ENCODE measurements at places on chromosomes 6 and 20.

DNA sequence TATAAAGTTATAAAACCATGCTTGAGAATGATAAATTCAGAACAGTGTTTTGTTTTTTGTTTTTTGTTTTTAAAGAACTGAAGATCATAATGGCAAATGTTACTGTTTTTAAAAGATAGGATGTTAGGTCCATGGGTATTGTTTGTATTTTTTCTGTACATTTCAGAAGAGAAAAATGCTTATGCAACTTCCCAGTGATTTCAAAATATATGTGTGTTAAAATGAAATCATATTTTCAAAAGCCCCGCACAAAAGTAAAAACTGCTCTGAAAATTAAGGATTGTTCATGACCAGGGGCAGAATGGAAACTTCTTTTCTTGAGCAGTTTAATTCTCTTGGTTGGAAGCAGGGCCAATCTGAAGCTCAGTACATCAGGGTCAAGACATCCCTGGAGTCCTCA is 109.2 kb upstream of the SIRPG start:
- DNase-seq = no peak

DNA sequence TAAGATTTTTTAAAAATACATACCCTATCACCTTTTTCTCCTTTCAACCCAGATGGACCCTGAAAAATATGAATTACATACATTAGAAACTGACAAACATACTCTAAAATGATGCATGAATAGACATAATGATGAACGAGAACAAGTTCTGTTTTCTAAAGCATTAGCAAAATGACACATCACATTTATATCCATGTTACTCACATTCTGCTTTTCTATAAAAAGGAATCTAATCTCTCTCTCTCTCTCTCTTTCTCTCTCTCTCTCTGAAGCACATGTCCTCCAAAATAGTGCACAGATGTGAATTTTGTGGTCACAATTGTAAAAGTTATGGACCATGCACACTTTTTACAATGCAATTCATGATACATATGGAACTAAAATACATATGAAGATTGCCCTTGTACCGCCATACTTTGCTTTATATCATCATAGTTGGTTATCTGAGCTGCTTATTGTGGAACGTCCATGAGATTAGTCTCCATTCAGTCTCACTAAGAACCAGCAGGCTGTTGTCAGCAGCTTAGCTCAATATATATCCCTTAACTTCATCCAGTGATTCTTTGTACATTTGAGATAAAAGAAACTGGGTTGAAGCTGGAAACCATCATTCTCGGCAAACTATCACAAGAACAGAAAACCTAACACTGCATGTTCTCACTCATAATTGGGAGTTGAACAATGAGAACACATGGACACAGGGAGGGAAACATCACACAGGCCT is 114.2 kb downstream of the COL12A1 start:
- no peak for DNase-seq

- no peak for DNase-seq
These were observed 19.8 kb upstream of the CDC5L start for GRCh38 chr6:44367681-44368080.

DNA sequence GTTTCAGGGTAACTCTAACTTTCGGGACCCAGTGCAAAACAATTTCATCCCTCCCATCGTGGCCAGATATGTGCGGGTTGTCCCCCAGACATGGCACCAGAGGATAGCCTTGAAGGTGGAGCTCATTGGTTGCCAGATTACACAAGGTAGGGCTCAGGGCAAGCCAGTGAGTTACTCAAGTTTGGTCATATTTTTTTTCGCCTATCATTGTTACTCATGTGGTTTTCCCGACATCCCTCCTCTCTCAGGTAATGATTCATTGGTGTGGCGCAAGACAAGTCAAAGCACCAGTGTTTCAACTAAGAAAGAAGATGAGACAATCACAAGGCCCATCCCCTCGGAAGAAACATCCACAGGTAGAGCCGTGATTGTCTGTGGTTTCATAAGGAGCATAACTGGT is 58.2 kb downstream of the DCBLD1 start:
- no peak for DNase-seq

GRCh38 chr6:116963972-116964371 is 86.9 kb downstream of the RFX6 start:
- DNase-seq = no peak

- DNase-seq = no peak
These were observed 12.2 kb upstream of the LAMA2 start for GRCh38 chr6:128870746-128871145.

- no peak for DNase-seq
These were observed 334.1 kb upstream of the KCNQ5 start for GRCh38 chr6:72287801-72288200.
